ENCODE measurements at places on chromosomes 5 and 9. TPM values are rescaled to one million over a fixed set of nuclear protein-coding genes. Genes with fewer than 3 reads are reported as not detected.
A peak's percentile ranks its signal among the peaks of the same experiment; 100 is the strongest.

DNA sequence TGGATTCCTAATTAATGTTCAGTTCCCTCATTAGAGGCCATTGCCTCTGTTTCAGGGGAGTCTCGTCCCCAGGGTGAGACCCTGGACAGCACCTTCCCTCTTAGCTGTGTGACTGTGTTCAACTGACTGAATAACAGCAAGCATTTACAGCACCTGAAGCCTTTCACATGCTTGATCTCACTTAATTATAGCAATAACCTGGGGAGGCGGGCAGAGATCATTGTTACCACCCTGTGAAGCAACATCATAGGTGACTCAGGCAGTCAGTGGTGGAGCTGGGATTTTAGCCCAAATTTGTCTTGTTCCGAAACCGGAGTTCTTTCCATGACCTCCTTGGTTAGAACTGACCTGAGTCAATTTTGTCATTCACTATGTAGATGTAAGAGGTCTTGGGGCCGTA lies 105.2 kb upstream of the RAD23B start:
- no peak for ATAC-seq

- no peak for ATAC-seq
Measured at GRCh38 chr9:99040911-99041582, 63.9 kb upstream of the TGFBR1 start.

DNA sequence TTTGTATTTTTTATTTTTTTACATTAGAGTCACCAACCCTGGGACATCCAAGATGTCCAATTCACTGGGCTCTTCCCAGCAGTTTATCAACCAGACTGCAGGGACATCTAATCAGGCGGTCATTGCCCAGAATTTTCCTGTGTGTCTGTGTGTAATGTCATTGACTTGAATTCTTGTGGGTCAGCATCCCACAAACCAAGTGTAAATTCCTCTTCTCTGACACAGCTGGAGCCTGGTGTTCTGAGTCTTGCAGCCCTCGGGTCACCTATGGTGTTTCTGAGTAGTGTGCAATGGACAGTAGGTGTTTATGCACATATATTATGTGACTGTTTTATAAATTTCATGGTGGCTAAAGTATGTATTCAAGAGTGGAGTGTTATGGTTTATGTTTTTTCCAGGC lies 815.7 kb downstream of the SEMA5A start:
- ATAC-seq, result no peak

- peak; percentile 97 for ATAC-seq
Measured at GRCh38 chr5:75668977-75669689, 48.1 kb downstream of the POC5 start.

DNA sequence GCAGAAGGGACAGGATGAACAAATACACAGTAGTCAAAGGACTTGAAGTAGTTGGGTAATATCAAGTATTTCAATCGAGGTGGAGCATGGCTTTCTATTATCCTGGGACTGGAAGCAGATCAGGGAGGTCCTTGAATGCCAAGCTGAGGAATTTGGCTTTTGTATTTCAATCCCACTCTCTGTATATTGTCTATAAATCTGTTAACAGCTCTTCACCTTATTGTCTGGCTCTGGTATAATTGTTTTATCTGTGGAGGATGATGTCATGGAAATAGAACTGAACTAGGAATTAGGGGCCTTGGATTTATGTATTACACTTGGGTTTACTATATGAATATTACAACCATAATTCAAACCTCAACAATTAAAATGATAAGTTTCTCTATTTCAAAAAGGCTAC lies 6.3 kb upstream of the ADAMTSL1 start:
- ATAC-seq, result no peak

Gene SARDH
- total RNA-seq, result 2.8 TPM

Gene QRFP
- total RNA-seq, result not detected

GRCh38 chr9:106069241-106069640 lies 374.9 kb downstream of the TMEM38B start:
- no peak for ATAC-seq

GRCh38 chr9:128886211-128886891 lies 4.4 kb downstream of the LRRC8A start:
- ATAC-seq, result no peak

- no peak for ATAC-seq
Measured at GRCh38 chr5:138946831-138947560, 71.9 kb upstream of the LRRTM2 start.

DNA sequence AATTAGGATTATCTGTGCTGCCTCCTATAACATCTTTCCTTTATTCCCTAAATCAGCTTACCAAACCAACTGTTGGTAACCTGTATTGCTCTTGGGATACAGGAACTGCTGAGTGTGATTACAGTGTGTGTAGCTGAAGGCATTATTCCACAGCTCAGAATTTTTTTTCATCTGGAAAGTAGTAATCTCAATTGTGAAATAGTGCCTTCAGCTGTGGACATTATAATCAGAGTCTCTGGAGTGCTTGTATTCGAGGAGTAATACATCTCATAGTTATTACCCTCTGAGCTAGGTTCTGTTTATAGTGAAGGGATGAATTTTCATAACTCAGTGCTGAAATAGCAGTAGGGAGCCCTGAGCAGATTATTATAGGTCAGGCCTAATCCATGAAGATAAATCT lies 199.5 kb downstream of the MAST4 start:
- no peak for ATAC-seq

DNA sequence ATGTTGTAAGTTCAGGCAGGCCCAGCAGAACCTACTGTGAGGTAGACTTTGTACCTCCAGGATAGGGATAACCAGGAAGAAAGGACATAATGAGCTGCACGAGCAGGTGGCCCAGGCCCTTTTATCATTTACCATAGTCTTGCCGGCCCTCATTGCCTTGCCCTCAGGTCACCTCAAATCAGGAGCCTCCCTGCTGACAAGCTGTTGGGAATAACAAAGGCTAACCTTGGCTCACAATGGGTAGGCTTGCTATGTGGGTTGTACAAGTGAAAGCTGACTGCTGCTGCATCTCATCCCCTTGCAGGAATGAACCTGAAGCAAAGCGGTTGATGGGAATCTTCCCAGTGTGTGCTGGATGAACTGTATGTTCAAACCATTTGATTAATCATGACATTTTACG lies 159.5 kb upstream of the ACTBL2 start:
- ATAC-seq, result no peak

Gene NDUFS4
- 50.8 TPM for total RNA-seq

Gene DOK3
- total RNA-seq, result 13.7 TPM

DNA sequence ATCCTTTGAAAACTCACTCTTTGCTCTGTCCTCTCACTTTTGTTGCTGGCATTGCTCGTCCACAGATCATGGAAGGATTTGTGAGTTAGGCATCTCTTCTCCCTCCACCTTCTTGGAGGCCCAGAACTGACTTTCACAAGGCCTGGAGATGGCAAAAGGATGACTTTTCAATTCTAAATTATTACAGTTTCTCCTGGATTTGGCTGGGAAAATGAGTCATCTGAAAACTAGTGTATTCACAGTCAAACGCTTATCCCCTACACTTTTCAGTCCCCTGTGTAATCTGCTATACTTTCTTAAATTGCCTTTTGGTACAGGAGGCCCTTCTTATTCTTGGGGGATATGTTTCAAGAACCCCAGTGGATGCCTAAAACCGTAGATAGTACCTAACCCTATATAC lies 35.6 kb downstream of the ADRA1B start:
- ATAC-seq, result no peak

Gene PCDHA9
- not detected for total RNA-seq

DNA sequence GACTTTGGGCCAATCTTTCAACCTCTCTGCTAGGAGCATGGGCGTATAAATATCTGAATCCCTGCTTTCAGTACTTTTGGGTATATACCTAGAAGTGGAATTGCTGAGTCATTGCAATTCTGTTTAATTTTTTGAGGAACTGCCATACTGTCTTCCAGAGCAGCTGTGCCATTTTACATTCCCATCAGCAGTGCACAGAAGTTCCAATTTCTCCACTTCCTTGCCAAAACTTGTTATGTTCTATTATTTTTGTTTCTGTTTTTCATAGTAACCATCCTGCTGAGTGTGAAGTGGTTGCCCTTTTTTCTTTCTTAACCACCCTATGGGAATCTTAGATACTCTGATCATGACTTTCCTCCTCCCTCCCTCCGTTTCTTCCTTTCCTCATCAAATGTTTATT lies 11.1 kb upstream of the CCIN start:
- ATAC-seq, result no peak

- peak; percentile 16 for ATAC-seq
Measured at GRCh38 chr5:134873494-134873893, 677 bp upstream of the TXNDC15 start.

DNA sequence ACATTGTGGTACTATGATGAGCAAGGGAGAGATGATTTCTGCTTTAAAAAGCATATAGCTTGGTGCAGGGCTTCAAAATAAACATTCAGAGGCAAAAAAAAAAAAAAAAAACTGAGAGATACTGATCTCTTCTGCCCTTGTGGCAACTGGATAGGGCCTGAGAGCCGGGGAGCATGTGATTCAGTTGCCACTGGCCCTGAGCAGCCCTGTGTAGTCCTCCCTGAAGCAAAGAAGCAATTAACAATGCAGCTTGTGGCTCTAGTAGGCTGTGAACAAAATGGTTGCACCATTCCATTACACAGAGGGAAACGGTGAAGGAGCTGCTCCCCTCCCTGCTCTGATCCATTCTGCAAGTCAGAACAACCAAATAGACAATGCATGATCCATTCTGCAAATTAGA lies 347.5 kb upstream of the DAB2 start:
- no peak for ATAC-seq

DNA sequence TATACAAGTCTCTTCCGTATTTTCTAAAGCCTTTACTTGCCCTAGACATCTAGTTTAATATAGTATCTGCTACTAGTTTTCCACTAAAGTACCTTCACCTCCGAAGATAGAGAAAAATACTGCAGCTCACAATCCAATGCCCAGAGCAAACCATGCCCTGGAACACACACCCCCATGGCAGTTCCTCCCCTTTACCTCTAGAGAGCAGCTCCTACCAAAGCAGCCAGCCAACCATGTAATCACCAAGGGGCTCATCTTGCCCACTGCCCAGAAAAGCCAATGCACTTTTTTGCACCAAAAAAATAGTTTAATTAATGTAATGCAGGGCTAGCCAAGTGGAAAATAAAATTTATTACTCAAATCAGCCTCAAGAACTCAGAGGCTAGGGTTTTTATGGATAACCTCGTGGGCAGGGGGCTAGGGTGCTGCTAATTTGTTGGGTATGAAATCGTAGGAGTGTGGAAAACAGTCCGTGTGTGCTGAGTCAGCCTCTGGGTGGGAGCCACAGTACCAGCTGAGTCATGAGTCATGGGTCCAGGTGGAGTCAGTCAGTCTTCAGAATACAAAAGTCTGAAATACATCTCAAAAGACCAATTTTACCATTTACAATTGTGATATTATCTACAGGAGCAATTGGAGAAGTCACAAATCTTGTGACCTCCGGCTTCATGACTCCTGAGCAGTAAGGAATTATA lies 120.1 kb upstream of the ACO1 start:
- ATAC-seq, result no peak

- no peak for ATAC-seq
Measured at GRCh38 chr9:15160673-15161072, 146.3 kb downstream of the TTC39B start.

DNA sequence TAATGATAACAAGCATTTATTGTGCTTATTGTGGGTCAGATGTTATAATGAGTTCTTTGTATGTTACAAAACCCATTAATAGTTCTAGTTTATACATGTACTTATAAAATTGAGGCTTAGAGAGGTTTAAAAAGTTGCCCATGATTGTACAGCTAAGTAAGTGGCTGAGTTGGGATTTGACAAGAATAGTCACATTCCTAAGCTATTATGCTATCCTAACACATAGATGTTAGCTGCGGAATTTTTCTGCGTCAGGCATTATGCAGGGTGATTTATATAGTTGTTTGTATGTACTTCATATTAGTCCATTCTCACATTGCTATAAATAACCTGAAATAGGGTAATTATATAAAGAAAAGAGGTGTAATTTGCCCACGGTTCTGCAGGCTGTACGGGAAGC lies 12.5 kb downstream of the COMMD10 start:
- no peak for ATAC-seq

GRCh38 chr5:150640311-150641005 lies at the start of gene SYNPO:
TSS of gene SYNPO (plus strand) at chr5:150640660. CDS start at chr5:150648276, 7,616 bp downstream.
- ATAC-seq, result no peak

- ATAC-seq, result no peak
Measured at GRCh38 chr9:101397746-101398067, 711 bp downstream of the MRPL50 start.

Gene IRX4
- total RNA-seq, result not detected

Gene NMUR2
- total RNA-seq, result not detected

DNA sequence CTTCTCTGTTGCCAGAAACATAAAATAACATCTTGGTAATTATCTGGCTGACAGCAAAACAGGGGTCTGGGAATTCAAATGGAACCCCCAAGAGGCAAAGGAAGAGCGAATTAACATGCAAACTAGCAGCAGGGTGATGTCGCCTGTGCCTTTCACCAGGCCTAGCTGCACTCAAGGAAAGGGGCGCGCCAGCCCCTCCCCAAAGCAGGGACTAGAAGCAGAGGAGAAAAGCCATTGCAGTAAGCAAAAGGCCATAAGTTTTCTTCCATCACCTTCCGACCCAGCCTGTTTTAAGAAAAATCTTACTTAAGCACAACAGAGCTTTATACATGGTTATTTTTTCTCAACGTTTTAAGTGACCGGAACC lies 539 bp downstream of the POC5 start:
- peak; percentile 14 for ATAC-seq

Gene SLC36A3
- not detected for total RNA-seq

- ATAC-seq, result peak; percentile 56
Measured at GRCh38 chr9:70081120-70081495, 37.5 kb downstream of the MAMDC2 start.

Gene HMCN2
- not detected for total RNA-seq

DNA sequence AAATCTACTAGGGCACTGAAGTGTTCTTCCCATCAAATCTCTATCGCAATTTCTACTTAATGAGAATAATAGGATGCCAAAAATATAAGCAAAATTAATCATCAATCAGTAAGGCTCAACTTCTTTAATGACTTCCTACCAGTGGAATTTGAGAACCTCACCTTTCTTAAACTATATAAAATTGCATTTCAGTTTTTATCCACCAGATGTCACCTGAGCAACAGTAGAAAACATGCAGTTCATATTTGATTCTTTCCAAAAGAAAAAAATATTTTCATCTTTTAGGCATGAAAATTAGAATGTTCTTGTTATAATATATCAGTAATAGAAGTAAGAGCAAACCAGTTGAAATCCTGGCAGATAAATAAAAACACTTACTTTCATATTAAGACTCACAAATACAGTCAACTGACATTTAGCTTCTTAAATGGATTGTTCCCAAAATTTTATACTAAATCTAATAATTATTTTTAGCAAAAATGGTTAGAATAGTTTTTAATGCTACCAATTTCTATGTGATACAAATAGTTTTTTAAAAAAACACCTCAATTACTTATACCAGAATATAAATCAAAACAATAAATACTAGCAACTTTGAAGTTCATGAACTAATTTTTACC lies 13.4 kb upstream of the CCDC112 start:
- ATAC-seq, result no peak

DNA sequence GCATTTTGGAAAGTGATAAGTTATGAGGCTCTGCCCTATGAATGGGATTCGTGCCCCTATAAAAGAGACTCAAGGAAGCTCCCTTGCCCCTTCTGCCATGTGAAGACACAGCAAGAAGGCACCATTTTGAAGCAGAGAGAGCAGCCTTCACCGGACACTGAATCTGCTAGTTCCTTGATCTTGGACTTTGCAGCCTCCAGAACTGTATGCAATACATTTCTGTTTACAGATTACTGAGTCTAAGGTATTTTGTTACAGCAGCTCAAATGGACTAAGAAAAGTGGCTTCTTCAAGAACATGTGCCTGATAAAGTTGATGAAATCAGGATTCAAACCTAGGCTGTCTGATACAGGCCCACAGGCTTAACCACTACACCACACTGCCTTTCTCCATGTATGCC lies 131.6 kb upstream of the MAP3K1 start:
- ATAC-seq, result no peak

- ATAC-seq, result peak; percentile 29
Measured at GRCh38 chr9:126894052-126894603, 20.5 kb upstream of the RALGPS1 start.

Gene BNC2
- total RNA-seq, result not detected

Gene TAF1L
- total RNA-seq, result not detected

All from activated T-helper 17 cell treated with anti-CD3 and anti-CD28 coated beads, Interleukin-2, amount 50 U/mL, for 72 hours (primary cell).